ENCODE measurements at places on chromosomes 6 and 20.

GRCh38 chr6:117837261-117837660 lies 69.8 kb upstream of the SLC35F1 start:
- no peak for DNase-seq

DNA sequence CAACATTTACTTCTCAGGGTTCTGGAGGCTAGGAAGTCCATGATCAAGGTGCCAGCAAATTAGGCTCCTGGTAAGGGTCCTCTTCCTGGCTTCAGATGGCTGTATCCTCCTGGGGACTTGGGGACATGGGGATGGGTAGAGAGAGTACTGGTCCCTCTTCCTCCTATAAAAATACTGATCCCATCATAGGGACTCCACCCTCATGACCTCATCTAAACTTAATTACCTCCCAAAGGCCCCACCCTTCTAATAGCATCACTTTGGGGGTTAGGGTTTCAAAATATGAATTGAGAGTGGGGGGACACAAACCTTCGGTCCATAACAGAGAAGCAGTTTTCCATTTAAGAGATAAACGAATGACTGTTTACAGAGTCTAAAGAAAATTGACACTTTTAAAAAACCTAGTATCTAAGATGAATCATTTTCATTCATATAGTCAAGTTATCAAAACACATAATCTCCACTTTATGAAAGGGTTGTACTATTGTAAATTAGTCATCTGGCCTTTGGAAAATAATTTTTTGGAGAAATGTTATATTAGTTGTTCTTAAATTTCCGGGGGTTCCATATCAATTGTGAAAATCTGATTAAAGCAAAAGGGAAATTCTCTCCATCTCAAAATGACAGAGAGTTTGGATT lies 33.5 kb downstream of the ELOVL5 start:
- DNase-seq, result no peak

GRCh38 chr20:48673507-48673906 lies 154.3 kb downstream of the PREX1 start:
- DNase-seq, result no peak

DNA sequence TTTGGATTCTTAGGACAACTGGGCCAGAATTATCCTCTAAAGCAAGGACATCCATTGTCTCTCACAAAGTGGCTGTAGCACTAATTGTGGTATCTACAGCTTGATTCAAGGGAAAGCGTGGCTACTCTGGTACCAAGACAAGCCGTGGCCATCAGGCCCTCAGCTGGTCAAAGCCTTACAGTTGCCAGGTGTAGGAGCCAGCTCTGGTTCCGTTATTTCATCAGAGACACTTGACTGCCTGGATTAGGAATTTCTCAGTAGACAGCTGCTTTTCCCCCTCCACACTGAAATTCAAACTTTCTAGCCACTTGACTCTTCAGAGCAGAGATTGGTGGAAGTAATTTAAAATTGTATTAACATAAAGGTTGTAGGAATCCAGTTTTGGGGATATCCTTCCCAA lies 104.2 kb downstream of the ANKS1A start:
- no peak for DNase-seq

DNA sequence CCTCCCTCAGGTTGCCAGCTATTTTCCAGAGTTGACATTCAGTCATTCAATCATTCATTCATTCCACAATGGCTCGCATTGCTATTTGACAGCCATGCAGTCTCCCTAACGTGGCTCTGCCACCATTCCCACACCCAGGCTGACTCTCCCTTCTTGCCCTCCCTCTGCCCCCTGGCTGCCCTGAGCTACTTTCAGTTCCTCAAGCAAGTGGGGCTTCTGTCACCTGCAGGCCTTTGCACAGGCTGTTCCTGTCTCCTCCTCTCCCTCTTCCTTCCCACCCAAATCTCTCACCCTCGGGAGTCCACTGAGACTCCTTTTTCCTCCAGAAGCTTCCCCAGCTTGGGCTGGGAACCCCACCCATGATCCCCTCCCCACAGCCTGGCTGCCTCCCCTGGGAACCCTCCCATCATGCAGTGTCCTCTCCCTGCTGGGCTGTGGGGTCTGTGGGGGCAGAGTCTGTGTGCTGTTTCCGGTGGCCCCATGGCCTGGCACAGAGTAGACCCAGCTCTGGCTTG lies 2.6 kb downstream of the PACSIN1 start:
- no peak for DNase-seq

DNA sequence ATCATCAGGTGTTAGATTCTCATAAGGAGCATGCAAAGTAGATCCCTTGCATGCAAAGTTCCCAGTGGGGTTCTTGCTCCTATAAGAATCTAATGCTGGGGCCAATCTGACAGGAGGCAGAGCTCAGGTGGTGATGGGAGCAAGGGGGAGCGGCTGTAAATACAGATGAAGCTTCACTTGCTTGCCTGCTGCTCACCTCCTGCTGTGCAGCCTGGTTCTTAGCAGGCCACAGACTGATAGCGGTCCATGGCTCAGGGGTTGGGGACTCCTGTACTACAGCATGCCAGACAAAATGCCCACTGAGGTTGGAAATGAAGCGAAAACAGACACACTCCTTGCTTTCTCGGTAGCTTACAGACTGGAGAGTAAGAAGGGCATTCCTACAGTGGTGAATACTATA lies 386.8 kb downstream of the PLCB1 start:
- DNase-seq, result no peak

GRCh38 chr6:31900917-31901414 lies 920 bp downstream of the ZBTB12 start:
- no peak for DNase-seq

DNA sequence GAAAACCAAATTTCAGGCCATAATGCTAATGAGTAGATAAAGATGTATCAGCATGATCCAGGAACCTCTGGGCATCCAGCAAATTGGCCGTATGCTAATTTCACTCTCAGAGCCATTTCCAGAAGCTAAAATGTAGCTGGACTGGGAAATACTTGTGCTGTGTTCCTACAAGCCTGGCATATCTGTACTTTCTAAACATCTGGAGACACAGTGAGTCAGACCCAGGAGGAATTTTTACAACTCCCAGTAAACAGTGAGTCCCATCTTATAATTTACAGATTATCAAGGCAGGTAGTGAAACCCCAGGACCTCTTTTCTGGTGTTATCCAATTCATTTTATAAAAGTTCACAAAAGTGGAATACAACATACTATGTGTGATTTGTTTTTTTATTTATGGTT lies 683.0 kb upstream of the ADGRB3 start:
- DNase-seq, result no peak

- DNase-seq, result no peak
Measured at GRCh38 chr6:45116714-45117410, 211.3 kb upstream of the RUNX2 start.

- DNase-seq, result no peak
Measured at GRCh38 chr6:31131595-31131994, 7.3 kb downstream of the PSORS1C2 start.

GRCh38 chr20:18541741-18542140 lies 25.5 kb upstream of the SMIM26 start:
- no peak for DNase-seq

- no peak for DNase-seq
Measured at GRCh38 chr20:19588732-19589131, 169.3 kb upstream of the RIN2 start.

DNA sequence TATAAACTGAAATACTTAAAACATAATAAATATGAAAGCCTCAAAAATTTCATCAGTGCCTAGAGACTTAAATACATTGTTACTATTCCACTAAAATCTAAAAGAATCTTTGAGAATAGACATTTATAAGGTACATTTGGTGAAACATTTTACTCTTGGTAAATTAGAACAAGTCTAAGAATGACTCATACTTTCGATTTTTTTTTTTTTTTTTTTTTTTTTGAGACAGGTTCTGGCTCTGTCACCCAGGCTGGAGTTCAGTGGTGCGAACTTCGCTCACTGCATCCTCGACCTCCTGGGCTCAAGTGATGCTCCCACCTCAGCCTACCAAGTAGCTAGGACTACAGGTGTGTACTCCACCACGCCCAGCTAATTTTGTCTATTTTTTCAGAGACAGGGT lies 6.4 kb downstream of the FUCA2 start:
- DNase-seq, result no peak

GRCh38 chr6:168035661-168036545 lies 38.4 kb downstream of the KIF25 start:
- no peak for DNase-seq

GRCh38 chr6:111030008-111031007 lies 48.5 kb downstream of the RPF2 start:
- no peak for DNase-seq

GRCh38 chr6:951399-952181 lies 258.7 kb upstream of the EXOC2 start:
- no peak for DNase-seq

DNA sequence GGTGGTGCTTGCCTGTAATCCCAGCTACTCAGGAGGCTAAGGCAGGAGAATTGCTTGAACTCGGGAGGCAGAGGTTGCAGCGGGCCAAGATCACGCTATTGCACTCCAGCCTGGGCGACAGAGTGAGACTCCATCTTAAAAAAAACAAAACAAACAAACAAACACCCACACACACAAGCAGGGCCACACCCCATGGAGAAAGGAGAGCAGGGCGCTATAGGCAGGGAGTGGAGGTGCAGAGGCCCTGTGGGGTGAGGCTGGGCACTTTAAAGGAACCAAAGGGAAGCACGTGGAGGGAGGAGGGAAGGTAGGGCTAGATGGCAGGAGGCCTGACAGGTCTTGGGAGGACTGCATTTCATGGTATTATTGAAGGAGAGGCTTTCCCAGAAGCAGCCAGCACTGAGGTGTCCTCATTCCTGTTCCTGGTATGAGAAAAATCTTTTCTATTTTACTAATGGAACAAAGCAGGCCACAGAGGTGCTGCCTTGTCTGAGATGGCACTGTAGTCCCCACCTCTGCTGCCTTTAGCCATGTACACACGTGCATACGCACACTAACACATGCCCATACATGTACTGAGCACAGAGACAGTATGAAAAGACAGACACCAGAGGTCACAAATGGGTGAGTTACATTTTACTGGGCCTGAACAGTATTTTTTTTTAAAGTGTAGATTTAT lies 44.0 kb downstream of the BCAS4 start:
- DNase-seq, result no peak

GRCh38 chr6:131755597-131755996 lies 44.8 kb upstream of the CTAGE9 start:
- no peak for DNase-seq

DNA sequence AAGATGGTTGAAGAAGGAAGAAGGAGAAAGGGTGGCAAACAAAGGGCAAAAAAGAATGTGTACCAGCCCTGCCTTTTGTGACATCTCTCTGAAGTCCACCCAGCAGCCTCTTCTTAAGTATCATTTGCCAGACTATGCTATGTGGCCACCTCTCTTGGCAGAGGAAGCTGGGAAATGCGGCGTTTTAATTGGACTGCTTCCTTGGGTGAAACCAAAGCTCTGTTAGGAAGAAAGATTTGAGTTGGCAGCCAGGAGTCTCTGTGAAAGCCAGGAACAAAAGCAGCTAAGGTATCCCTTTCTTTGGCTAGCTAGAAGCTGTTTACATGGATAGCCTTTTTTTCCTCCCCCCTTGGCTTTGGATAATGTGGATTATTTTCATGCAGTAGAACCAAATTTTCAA lies 67.5 kb upstream of the GTSF1L start:
- no peak for DNase-seq

GRCh38 chr6:15368873-15369272 lies 123.0 kb downstream of the JARID2 start:
- DNase-seq, result no peak

DNA sequence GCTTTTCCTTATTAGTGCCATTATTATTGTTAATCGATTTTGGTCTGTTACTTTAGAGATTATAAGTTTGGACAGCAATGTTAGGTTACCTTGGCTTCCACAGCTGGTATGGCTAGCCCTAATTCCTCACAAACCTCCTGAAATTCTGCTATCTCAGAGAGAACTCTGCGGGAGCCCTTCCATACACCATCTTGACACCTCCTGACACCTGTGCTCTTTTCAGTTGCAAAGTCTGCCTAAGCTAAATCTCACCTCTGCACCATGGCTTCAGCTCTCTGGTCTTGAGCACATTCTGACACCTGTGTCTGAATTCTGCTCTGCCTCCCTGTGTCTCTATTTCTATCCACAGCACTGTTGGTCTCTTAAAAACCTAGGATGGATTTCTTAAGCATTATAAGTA lies 106.5 kb downstream of the DCDC2 start:
- DNase-seq, result no peak

- no peak for DNase-seq
Measured at GRCh38 chr6:7035837-7036249, 71.9 kb upstream of the RREB1 start.

DNA sequence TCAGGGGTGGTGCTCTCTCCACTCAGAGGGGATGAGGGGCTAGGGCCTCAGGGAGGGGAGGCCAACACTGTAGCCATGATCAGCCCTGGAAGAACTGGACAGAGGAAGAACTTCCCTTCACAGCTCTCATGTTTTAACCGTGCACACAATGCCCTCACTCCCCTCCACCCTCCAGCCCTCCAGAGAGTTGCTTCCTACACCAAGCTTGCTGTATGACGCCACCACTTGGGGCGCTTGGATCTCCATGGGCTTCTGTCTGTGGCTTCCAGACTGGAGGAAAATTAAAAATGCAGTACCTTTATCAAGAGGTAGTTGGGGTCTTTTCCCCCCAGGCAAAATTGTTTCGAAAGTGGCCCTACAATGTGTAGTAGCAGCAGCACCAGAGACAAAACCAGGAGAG lies 48.4 kb downstream of the ARHGAP40 start:
- DNase-seq, result no peak

- DNase-seq, result no peak
Measured at GRCh38 chr20:44502968-44503367, 18.9 kb downstream of the SERINC3 start.

- DNase-seq, result no peak
Measured at GRCh38 chr6:122798099-122798641, 9.1 kb downstream of the SMPDL3A start.

DNA sequence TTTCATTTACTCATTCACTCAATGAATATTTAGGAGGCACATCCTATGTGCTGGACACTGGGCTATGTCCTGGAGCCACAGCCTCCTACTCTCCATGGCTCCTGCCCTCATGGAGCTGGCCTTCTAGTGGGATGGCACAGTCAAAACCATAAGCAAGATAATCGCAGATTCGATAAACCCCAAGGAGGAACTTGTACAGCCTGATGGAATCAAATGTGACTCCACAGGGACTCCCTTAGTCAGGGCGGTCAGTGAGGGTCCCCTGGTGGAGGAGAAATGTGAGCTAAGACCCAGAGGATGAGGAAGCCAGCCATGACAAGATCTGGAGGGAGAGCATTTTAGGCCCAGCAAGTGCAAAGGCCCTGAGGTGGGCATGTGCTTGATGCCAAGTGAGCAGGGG lies 211.9 kb downstream of the PREX1 start:
- no peak for DNase-seq

- no peak for DNase-seq
Measured at GRCh38 chr6:15768999-15769398, 106.2 kb upstream of the DTNBP1 start.

- DNase-seq, result no peak
Measured at GRCh38 chr6:111515259-111515658, 32.2 kb upstream of the REV3L start.

DNA sequence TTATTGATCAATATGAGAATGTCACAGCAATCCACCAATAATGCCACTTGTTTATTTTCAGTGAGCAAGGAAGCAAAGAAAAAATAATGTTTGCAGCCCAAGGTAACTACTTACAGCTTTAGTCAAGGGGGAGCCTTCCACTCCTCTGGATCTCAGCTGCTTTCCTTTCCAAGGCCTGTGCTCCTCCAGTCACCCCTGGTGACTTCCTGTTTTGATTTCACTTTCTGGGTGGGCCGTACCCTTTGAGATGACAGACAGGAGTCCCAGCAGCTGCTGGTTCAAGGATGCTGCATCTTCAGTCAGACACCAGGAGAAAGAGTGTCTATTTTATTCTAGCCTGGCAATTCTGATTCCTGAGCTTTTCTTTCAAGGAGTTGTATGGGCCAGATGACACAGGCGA lies 5.6 kb upstream of the VNN2 start:
- no peak for DNase-seq

All from stimulated activated CD4-positive, alpha-beta T cell treated with anti-CD3 and anti-CD28 coated beads, Interleukin-1b, Interleukin-23, amount 100 ng/mL, for 1 hour (primary cell).